Left lobe of liver (tissue), 2 donors: ENCODE measurements at places on chromosomes 6 and 20.

DNA sequence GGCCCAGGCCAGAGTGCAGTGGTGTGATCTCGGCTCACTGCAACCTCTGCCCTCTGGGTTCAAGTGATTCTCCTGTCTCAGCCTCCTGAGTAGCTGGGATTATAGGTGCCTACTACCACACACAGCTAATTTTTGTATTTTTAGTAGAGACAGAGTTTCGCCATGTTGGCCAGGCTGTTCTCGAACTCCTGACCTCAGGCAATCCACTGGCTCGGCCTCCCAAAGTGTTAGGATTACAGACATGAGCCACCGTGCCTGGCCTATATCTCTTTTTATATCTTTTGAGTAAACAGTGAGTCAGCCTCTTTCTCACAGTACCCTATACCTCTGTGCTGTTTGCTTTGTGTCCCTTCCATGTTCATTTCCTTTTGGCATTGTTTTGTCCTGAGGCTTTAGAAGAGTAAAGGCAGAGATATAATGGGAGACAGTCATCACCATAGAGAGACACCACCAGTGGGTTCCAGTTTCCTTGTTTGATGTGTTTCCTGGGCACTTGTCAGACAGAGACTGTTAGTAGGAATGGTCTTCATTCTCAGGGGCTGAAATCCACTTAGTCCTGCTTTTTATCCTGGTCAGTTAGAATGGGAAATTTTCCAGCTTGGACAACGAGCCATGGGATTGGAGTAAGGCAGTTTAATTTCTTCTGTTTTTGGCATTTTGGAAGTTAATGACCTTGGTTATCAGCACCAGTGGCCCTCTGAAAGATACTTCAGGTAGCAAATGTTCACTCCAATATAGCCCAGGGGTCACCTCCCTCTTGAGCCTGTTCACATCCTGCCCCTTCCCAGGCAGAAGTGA lies 32.2 kb upstream of the ASXL1 start:
- no peak for DNase-seq

DNA sequence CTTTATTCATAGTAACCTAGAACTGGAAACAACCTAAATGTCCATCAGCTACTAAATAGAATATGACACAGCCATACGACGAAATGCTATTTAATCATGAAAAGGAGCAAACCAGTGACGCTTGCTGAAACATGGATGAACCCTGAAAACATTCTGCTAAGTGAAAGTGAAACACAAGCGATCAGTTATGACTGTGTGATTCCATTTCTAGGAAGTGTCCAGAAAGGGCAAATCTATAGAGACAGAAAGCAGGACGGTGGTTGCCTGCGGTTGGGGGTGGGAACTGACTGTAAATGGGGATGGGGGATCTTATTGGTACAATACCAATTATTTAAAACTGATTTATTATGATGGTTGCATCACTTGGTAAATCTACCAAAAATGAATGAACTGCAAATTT lies 126.8 kb downstream of the IPCEF1 start:
- no peak for DNase-seq

GRCh38 chr6:118580585-118581419 lies 32.7 kb downstream of the PLN start:
- DNase-seq: no peak

DNA sequence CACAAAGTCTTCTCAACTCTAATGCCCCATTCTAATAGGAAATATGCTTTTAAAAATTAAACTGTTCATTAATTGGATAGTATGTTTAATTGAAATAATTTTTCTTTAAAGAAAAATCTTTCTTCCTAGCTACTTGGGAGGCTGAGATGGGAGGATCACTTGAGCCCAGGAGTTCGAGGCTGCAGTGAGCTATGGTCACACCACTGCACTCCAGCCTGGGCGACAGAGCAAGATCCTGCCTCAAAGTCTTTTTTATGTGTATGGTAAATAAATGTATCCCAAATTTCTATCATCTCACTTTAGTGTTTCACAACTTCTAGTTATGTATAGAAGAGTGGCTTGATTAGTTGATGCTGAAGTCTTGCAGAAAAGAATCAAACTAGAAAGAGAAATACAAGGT lies 4.5 kb downstream of the DSE start:
- no peak for DNase-seq

GRCh38 chr20:34974246-34974645 lies 18.6 kb downstream of the MYH7B start:
- DNase-seq: no peak

DNA sequence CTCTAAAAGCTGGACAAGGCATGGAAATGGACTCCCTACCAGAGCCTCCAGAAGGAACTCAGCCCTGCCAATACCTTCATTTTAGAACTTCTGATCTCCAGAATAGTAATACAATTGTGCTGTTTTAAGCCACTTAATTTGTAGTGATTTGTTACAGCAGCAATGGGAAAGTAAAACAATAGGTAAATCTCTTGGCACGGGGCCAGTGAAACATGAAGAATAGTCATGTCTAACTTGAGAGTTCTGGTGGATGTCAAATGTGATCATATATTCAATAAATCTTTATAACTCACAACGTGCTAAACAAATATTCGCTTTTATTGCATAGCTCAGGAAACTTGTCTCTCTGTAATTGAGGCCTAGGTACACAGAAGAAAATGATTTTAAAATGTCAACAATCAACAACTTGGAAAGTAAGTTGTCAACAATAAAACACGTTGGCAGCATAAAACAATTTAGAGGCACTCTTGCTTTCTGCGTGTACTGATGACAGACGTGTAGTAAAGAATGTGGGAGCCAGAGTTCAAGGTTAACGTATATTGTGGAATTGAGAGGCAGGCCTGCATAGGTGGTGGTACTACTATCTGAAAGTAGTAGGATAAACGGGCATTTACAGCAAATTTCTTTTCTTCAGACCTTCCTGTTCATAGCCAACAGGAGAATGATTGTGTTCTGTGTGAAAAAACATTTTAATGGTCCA lies 140.5 kb upstream of the OPRM1 start:
- no peak for DNase-seq

DNA sequence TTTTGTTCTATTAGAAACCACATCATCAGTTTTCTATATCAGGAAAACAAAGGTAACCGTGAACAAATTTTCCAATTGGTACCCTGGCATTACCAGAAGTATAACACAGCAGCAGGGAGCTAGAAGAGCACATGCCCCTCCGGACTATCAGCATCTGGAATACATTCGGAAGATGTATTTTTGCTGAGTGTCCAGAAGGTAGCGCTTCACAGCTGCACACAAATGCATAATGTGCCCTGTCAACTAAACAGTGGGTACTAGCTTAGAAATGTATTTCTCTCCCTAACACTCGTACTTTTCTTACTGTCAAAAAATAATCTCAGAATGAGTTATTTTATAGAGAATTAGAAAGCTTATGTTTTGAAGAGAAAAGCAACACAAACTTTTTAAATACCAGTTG lies 77.6 kb downstream of the HUS1B start:
- no peak for DNase-seq

- no peak for DNase-seq
Measured at GRCh38 chr6:27575594-27576361, 102.9 kb upstream of the ZNF184 start.

DNA sequence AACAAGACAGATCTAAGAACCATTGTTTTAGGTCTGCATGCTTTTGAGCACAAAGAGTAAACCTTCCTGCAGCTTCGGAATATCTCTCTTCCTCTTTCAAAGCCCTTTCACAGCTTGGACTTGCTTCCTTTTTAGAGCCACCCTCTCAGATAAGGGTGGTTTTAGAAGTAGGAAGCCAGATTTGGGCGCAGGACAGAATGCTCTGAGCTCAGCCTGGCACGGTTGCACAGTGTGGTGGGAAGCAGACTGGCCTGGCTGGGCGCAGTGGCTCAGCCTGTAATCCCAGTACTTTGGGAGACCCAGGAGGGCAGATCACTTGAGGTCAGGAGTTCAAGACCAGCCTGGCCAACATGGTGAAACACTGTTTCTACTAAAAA lies 35.6 kb upstream of the PNRC1 start:
- no peak for DNase-seq

GRCh38 chr6:30283761-30284160 lies 43.0 kb upstream of the TRIM39 start:
- no peak for DNase-seq

DNA sequence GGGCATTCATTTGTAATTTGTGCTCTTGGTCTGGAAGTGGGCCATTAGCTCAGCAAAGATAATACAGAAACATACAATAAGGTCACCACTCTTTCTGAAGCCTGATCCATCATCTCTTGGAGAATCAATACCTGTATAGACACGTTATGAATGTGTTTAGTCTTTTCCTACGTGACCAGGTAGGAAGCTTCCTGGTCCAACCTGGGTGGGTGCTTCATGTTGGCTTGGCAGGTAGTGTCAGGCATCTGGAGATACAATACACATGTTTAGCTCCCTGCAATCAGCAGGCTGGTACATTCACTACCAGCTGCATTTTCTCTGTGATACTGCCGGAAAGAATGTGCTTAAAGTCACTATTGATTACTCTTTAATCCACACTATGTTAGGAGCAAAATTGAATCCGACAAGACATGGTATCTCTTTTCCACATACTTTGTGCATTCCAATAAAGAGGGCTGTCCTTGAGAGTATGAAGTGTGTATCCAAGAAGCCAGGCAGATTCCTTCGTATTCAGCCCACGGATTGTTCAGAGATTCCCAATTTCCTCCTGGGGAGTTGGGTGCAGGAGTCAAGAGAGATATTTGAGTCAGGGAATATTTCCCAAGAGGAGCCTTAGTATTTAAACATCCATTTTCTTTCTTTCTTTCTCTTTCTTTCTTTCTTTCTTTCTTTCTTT lies 49.9 kb upstream of the RANBP9 start:
- no peak for DNase-seq

DNA sequence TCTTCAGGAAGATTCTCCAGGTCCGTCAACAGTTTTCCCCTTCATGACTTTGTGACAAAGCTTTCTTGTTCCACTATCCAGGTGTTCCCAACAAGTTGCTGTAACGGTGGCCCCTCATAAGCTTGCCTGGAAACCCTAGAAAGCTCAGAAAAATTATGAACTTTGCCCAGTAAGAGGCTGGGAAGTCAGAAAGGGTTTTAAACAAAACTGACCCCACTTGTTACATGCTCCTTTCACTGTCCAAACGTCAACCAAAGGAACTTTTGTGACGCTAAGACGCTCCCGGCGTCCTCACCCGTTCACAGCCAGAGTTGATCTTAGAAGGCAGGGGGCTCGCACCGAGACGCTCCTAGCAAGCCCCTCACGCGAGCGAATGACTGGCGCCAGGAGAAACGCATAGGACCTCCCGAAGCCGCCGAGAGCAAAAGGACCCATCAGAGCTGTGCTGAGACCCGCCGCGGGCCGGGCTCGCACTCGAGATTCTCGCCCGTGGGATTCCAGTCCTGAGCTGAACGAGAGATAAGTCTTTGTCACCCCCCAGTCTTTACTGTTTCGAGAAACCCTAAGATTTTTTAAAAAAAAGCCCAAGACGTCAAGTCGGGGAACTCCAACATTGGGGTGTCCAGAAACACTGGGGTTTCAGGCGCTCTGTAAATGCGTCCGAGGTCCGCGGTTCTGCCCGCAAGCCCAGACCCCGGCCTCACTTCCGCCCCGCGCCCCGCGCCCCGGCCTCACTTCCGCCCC lies 544 bp upstream of the ACAT2 start:
- peak; percentile 52 for DNase-seq
